Glutamatergic neuron (in vitro differentiated cells): ENCODE measurements at places on chromosomes 11 and 22. TPM values are rescaled to one million over a fixed set of nuclear protein-coding genes. Genes with fewer than 3 reads are reported as not detected.

The EFEMP2 gene
- total RNA-seq = 16.3 TPM

GRCh38 chr11:117977029-117977428 lies 9.2 kb upstream of the IL10RA start:
- no peak overlapping the region for H3K27ac ChIP-seq
- H3K4me3 ChIP-seq = no peak overlapping the region
- no peaks in the 10 kb centered on the region for H3K4me1 ChIP-seq
- H3K36me3 ChIP-seq = peaks cover 5% of the 10 kb centered on the region

- no peaks in the 10 kb centered on the region for H3K27me3 ChIP-seq
- H3K4me3 ChIP-seq = no peak overlapping the region
- DNase-seq = no peak
- no peaks in the 10 kb centered on the region for H3K4me1 ChIP-seq
Observed at GRCh38 chr11:84790849-84791427, 836.2 kb downstream of the DLG2 start.

GRCh38 chr11:131884461-131885073 lies 514.2 kb downstream of the NTM start:
- no peaks in the 10 kb centered on the region for H3K36me3 ChIP-seq
- no peaks in the 10 kb centered on the region for H3K27me3 ChIP-seq
- H3K27ac ChIP-seq = no peak overlapping the region
- peaks cover 4% of the 10 kb centered on the region for H3K4me1 ChIP-seq

DNA sequence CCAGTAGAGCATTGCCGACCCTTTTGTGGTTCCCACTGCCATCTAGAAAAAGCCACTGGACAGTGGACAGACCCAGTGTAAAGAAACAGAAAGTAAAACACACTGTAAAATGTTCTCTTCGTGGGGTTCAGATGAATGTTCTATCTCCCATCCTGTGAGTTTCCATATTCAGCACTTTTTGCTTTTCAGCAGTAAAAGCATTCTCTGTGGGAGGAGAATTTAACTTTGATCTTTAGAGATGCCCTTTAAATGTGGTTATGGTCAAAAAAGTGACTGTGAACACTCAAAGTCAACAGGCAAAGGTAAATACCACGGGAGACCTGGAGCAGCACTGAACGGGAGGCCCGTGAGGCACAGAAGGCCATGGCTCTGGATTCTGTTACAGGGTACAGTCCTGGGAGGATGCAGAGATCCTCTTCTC lies 53.9 kb downstream of the FLI1 start:
- no peak for DNase-seq
- no peaks in the 10 kb centered on the region for H3K36me3 ChIP-seq
- H3K27me3 ChIP-seq = peaks cover 5% of the 10 kb centered on the region
- H3K27ac ChIP-seq = no peak overlapping the region
- H3K4me3 ChIP-seq = no peak overlapping the region
- H3K4me1 ChIP-seq = peaks cover 19% of the 10 kb centered on the region

DNA sequence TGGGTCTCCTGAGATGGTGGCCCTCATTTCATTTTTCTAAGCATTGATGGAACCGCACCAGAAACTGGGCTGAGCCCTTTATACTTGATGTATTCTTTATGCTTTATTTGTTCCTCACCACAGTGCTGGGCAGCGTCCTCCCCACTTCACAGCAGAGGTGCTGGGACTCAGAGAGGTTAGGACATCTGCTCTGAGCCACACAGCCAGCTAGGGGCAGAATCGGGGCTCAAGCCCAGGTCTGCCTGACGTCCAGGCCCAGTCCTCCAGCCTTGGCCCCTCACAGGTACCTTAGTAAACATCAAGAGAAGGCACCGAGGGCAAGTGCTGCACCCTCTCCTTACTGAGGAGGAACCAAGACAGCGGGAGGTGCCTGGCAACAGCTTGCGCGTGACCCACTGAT lies 20.2 kb upstream of the SHISAL1 start:
- H3K4me3 ChIP-seq = no peak overlapping the region
- peaks cover 17% of the 10 kb centered on the region for H3K27me3 ChIP-seq

GRCh38 chr11:115929618-115930129 lies 425.5 kb upstream of the CADM1 start:
- H3K27ac ChIP-seq = no peak overlapping the region
- no peak overlapping the region for H3K4me3 ChIP-seq
- no peaks in the 10 kb centered on the region for H3K36me3 ChIP-seq
- peaks cover 25% of the 10 kb centered on the region for H3K4me1 ChIP-seq

The NEFH gene
- total RNA-seq = 27.1 TPM

The PIWIL4 gene
- 0.69 TPM for total RNA-seq

DNA sequence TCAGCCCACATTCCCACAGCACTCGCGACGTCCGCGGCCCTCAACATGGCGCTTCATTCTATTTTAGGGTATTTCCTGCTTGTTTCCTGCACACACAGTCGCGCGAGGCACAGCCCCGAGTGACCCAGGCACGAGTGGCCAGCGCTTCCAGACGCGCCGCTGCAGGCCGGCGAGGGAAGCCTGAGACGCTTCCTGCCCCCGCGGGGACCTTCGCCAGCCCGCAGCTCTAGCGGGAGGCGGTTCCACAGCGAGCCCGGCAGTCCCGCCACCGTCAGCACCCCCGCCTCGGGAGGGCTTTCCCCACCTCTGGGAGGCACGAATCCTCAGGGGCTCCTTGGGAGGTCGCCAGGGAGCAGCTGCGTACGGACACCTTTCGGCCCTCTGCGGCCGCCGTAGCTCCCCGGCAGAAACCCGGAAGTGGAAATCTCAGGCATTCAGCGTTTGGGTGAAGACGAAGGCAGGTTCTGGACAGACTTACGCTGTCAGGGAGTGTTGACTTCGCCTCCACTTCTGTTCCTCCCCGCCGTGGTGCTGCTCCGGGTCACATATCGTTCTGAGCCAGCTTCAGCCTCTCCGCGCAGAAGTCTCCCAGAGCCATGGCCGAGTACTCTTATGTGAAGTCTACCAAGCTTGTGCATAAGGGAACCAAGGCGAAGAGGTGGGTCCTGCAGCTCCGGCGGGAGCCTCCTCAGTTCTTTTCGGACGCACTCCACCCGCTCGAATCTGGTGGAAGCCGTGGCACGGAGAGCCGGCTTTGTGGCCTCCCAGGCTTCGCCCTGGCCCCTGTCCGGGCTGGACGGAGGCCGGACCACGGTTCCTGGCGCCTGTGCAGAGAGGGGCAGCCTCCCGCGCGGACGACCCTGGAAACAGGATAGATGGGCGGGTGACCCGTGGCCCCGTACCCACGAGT lies 2925.9 kb upstream of the OR11H1 start:
- no peak overlapping the region for H3K27ac ChIP-seq
- peaks cover 5% of the 10 kb centered on the region for H3K27me3 ChIP-seq
- H3K4me1 ChIP-seq = no peaks in the 10 kb centered on the region
- no peak overlapping the region for H3K4me3 ChIP-seq
- DNase-seq = peak; percentile 9

DNA sequence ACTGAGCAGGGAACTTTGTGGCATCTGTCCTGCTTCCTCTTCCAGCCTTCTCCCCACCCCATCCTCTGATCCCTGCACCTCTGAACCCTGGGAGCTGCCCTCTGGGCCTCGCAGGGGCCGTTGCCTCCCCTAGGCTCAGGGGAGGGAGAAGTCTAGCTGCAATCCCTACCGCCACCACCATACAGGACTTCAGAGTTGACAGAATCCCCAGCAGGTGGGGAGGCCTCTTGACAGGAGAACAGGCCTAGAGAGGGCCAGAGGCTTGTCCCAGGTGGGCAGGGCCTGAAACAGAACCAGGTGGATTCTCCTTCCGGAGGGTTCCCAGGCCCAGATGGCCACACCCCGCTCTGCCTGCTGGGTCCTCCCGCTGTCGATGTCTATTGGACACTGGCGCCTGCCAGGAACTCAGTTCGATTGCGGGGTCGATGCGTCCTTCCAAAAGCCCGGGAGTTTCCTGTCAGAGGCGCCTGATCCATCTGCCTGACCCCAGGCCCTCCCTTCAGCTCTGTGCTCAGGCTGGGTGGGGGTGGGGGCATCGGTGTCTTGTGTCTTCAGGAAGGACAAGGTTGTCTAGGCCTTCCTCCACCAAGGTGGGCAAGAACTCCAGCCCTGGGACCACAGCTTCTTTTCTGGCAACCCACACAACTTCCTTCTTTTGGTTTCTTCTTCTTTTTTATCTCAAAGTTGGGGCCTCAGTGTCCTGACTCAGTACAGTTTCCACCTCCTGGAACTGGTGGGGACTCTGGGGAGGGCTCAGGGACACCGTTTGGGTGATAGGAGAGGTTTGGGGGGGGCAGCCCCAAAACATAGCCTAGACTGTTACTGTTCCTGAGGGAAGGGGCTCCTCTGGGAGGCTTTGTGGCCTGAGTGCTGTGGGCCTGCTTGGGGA lies 6.4 kb downstream of the STARD10 start:
- no peak overlapping the region for H3K4me3 ChIP-seq
- H3K27ac ChIP-seq = no peak overlapping the region
- H3K36me3 ChIP-seq = no peaks in the 10 kb centered on the region
- H3K4me1 ChIP-seq = peaks cover 3% of the 10 kb centered on the region
- H3K27me3 ChIP-seq = peaks cover 7% of the 10 kb centered on the region

The RAB36 gene
- total RNA-seq = 2.0 TPM

DNA sequence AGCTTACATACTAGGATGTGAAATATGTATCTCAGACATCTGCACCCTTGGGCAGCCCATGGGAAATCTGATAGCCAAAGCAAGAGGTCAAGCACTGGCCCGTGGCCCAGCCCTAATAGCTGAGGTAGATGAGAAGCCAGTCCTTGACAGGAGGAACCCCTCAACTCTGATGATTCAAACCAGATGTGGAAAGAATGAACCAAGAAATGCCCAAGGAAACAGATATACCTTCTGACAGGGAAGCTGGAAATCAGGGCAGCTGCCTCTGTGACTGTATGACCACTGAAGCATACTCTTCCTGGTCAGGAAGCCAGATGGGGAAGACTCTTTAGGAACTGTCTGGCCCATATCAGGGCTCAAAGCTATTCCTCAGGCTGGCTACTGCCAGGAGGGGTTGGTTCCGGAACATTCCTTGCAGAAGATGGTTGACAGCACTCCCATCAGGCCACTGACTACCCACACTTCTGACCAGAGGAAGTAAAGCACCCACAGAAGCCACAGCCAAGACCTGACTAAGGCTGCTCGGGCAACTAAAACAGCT lies 124.2 kb downstream of the SWAP70 start:
- no peak overlapping the region for H3K4me3 ChIP-seq
- no peak for DNase-seq
- no peak overlapping the region for H3K27ac ChIP-seq

GRCh38 chr22:31650391-31650790 lies 11.6 kb downstream of the PISD start:
- no peaks in the 10 kb centered on the region for H3K36me3 ChIP-seq
- no peak overlapping the region for H3K4me3 ChIP-seq
- no peaks in the 10 kb centered on the region for H3K27me3 ChIP-seq
- no peaks in the 10 kb centered on the region for H3K4me1 ChIP-seq
- H3K27ac ChIP-seq = no peak overlapping the region

GRCh38 chr11:5625281-5625680 lies 480 bp downstream of the TRIM34 start:
- H3K36me3 ChIP-seq = no peaks in the 10 kb centered on the region
- DNase-seq = no peak
- no peak overlapping the region for H3K4me3 ChIP-seq
- H3K27ac ChIP-seq = no peak overlapping the region
- no peaks in the 10 kb centered on the region for H3K4me1 ChIP-seq

DNA sequence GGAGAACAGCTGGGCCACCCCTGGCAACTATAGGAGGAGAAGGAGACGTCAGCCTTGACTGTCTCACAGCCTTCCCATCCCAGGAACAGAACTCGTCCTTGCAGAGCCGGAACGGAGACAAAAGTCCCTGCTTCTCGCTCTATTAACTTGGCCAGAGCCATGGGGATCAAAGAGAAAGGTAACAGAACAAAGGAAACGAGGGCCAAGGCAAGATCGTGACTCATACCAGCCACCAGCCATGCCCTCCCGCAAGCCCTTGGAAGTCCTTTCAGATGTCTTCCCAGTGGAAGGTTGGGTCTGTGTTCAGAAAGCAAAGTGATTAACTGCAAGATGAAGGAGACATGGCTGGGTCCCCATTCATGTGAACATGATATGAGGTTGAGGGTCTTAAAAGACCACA lies 64.7 kb downstream of the PDE2A start:
- H3K4me1 ChIP-seq = no peaks in the 10 kb centered on the region
- peaks cover 4% of the 10 kb centered on the region for H3K27me3 ChIP-seq
- DNase-seq = no peak
- H3K4me3 ChIP-seq = no peak overlapping the region

DNA sequence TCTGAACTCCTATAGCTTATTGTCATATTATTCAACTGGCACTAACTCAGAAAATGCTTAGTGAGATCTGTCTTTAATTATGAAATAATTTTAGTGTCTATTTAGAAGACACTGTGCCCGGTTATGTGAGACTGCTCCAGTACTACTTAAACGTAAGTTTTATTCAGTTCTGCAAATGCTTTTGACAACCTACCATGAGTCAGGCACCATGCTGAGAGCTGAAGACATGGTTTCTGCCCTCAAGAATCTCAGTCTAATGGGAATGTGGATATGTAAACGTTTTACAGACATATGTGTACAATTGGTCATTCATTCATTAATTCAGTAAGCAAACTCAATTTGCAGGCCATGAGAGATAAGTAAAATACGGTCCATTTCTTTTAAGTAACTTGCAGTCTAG lies 40.0 kb downstream of the DCUN1D5 start:
- H3K4me1 ChIP-seq = no peaks in the 10 kb centered on the region
- H3K27me3 ChIP-seq = no peaks in the 10 kb centered on the region
- no peak for DNase-seq
- no peak overlapping the region for H3K4me3 ChIP-seq

DNA sequence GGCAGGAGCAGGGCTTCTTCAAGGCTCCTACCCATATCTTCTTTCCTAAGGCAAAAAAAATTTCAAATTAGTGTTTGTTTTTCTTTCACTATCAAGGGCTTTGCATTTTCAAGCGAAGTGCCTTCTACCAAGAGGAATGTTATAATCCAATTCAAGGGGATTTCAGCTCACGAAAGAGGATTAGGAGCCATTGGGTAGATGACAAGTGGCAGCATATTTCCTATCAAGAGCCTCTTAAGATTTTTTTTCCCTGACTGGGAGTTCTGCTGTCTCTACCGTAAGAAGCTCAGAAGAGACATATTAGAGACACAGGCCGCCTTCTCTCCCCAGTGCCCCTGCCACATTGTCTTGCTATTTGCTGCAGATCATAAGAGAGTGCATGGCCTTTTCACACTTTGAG lies 55.9 kb upstream of the BMAL1 start:
- H3K36me3 ChIP-seq = no peaks in the 10 kb centered on the region
- H3K27ac ChIP-seq = no peak overlapping the region
- H3K4me1 ChIP-seq = no peaks in the 10 kb centered on the region
- H3K27me3 ChIP-seq = no peaks in the 10 kb centered on the region

The MRPL23 gene
- total RNA-seq = 27.6 TPM

- H3K27ac ChIP-seq = no peak overlapping the region
- H3K4me3 ChIP-seq = no peak overlapping the region
- no peaks in the 10 kb centered on the region for H3K36me3 ChIP-seq
- peaks cover 5% of the 10 kb centered on the region for H3K4me1 ChIP-seq
- peaks cover 2% of the 10 kb centered on the region for H3K27me3 ChIP-seq
Observed at GRCh38 chr11:16981651-16982194, 32.5 kb downstream of the PLEKHA7 start.

GRCh38 chr11:68844376-68844775 lies 2.7 kb upstream of the CPT1A start:
- peaks cover 4% of the 10 kb centered on the region for H3K36me3 ChIP-seq
- peaks cover 2% of the 10 kb centered on the region for H3K4me1 ChIP-seq
- H3K27ac ChIP-seq = no peak overlapping the region
- H3K4me3 ChIP-seq = peak overlapping the region; percentile 72

- no peaks in the 10 kb centered on the region for H3K36me3 ChIP-seq
- H3K27me3 ChIP-seq = peaks cover 6% of the 10 kb centered on the region
- no peak overlapping the region for H3K27ac ChIP-seq
- no peak overlapping the region for H3K4me3 ChIP-seq
- peak; percentile 78 for DNase-seq
- H3K4me1 ChIP-seq = peaks cover 2% of the 10 kb centered on the region
Observed at GRCh38 chr11:72724851-72725723, 27.1 kb downstream of the ARAP1 start.

GRCh38 chr11:79101656-79102055 lies 339.2 kb downstream of the TENM4 start:
- no peak overlapping the region for H3K4me3 ChIP-seq
- no peaks in the 10 kb centered on the region for H3K36me3 ChIP-seq
- peaks cover 22% of the 10 kb centered on the region for H3K4me1 ChIP-seq
- no peak for DNase-seq

The MTA2 gene
- 172 TPM for total RNA-seq

The GAS2 gene
- 11.7 TPM for total RNA-seq
